ENCODE measurements at places on chromosomes 2 and 18. TPM values are rescaled to one million over a fixed set of nuclear protein-coding genes. Genes with fewer than 3 reads are reported as not detected.
A peak's percentile ranks its signal among the peaks of the same experiment; 100 is the strongest.

The PRSS56 gene
- total RNA-seq = not detected

DNA sequence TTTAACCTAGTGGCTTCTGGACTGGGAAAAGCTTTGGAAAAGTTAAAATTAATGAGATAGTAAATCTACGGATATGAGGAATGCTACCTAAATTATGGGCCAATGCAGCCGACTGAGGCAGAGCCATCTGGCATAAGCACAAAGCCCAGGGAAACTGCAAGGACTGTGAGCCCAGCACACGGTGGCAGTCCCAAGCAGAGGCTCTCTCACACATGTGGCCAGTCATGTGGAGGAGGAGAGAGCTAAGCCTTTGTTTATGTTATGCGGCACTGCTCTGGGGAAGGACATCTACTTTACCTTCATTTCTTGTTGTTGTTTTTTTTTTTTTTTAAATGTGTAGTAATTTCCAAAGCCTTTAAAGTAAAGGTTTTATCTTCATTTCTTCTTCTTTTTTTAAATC, 267.0 kb downstream of the STK39 start:
- DNase-seq = no peak

GRCh38 chr2:182836451-182836850, 30.0 kb downstream of the FRZB start:
- DNase-seq = no peak

The CAPN14 gene
- total RNA-seq = not detected

GRCh38 chr2:181311837-181312236, 145.3 kb upstream of the ITGA4 start:
- DNase-seq = no peak

DNA sequence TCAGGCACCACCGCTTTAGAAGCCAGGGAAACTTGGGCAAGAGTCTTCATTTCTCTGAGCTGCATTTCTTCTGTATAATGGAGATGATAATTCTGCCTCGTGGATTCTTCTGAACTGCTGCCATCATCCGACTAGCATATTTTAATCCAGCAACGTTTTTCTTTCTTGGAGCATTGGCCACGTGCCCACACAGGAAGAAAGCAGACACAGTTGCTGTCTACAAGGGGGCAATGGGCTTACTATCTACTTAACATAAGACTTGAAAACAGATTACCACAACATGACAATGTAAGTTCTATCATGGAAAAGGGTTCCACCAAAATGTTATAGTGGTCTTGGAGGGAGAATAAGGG, 176.5 kb downstream of the FAM210A start:
- no peak for DNase-seq

DNA sequence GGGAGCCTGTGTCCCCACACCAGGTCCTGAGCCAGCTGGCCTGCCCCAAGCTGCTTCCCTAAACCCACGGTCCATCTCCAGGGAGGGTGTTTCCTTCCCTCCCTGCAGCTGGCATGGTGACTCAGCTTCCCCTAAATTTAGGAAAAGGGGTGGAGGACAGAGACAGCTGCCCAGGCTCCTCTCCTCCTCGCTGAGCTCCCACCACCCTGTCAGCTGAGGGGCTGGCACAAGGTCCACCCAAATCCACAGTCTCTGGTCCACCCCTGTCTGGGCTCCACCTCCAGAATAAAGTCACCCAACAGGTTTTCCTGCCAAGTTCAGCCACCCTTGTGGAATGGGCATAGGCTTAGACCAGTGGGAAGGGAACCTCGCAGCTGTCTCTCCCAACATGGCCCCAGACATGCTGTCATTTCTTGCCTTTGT, 156.5 kb downstream of the TNS1 start:
- DNase-seq = peak; percentile 53

DNA sequence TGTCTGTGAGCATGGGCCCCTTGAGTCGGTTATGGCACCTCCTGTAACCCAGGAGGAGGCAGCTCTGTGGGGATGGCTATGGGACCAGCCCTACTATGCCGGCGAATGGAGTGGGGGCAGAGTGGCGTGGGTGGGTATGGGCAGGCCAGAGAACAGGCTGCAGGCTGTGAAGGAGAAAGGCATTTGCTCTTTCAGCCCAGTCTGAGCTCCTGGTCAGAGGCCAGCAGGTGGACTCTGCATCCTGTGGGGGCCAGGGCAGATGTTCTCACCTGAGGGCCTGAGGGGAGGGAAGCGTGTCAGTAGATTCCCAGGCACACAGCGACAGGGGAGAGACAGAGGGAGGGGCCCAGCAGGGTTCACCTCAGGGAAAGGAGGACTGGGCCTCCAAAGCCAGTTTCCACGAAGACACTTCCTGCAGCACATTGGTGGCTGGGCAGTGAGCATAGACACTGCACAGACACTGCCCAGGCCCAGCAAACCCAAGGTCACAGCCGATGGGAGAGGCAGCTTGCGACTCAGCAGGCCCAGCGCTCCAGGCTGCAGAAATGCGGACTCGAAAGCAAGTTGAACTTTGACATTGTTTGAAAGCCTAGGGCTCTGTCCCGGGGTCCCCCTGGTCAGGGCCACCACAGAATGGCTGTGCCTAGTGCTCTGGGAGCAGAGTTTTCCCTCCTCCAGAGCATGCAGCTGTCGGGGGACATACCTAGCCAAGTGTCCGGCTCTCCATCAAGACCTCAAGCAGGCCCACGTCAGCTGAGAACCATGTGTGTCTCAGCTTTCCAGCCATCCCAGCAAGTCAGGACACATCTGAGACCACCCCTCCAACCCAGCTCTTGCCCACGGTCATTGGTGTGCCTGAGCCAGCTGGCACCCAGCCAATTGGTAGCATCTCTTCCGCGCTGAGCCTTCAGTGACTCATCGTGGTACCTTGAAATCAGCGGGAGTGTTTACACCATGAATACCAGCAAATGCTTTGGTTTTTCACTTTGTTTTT, 53.8 kb downstream of the TGOLN2 start:
- no peak for DNase-seq

DNA sequence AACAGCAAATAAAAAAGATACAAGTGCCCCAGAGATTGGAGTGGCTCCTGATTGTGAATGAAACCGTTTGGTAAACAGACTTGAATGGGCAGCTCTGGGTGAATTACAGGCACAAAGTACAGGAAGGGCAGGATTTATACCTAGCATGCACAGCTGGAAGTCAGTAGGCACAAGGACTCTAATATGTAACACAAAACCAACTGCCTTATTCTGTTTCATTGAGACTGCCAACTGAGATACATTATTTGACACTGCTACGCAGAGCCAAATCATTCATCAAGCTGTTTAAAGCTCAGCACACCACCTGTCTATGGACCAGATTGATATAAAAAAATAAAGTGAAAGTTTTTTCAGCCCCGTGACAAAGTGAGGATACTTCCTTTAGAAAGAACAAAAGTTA, 541.2 kb downstream of the NUP35 start:
- no peak for DNase-seq

The EGR4 gene
- total RNA-seq = not detected

- DNase-seq = no peak
Measured at GRCh38 chr2:127386246-127386645, 1.5 kb downstream of the MAP3K2 start.

- no peak for DNase-seq
Measured at GRCh38 chr2:150182566-150183235, 304.8 kb downstream of the RND3 start.

- peak; percentile 28 for DNase-seq
Measured at GRCh38 chr2:7987992-7988391, 693.9 kb upstream of the ID2 start.

The IL36A gene
- total RNA-seq = not detected

The SPIRE1 gene
- total RNA-seq = 8.2 TPM

The TPO gene
- total RNA-seq = 4.3 TPM

The LINC00305 gene
- total RNA-seq = not detected

- DNase-seq = no peak
Measured at GRCh38 chr2:136764452-136765255, 691 bp upstream of the THSD7B start.

DNA sequence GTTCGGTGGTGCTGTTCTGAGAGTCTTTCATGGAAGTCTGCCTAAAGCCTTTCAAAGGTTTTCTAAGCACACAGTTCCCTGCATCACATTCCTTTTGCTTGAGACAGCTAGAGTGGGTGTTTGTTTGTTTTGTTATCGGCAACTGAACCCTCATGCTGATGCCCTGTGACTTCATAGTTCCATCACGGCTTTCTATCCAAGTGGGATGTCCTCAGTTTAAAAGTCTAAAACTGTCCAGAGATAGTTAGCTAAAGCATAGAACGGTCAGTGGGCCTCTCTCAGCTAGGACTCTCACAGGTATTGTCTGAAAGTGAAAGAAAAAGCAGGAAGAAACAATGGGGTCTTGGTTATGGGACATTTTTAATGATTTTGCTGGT, 337.3 kb downstream of the OSR1 start:
- no peak for DNase-seq

GRCh38 chr2:171566057-171566456, 43.8 kb downstream of the CYBRD1 start:
- DNase-seq = no peak

DNA sequence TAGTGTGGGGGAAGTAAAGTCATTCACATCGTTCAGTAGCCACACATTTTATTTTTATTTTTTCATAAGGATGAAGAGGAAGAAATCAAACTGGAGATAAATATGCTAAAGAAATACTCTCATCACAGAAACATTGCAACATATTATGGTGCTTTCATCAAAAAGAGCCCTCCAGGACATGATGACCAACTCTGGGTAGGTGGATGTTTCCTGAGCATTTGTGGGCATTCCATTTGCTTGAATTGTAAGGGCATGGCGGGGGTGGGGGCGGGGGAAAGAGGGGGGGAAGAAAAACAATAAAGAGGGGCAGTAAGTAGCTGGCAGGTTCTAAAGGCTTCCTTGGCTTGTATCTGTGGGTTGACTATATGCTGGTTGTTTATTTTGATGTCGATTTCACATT, 126.4 kb downstream of the MAP4K4 start:
- DNase-seq = no peak

- no peak for DNase-seq
Measured at GRCh38 chr18:75408554-75409506, 18.7 kb downstream of the SMIM21 start.

The ATG9A gene
- total RNA-seq = 21.0 TPM

The UGT1A5 gene
- total RNA-seq = not detected

GRCh38 chr18:7926526-7926925, 359.4 kb downstream of the PTPRM start:
- peak; percentile 65 for DNase-seq

The SCN7A gene
- 7.8 TPM for total RNA-seq

DNA sequence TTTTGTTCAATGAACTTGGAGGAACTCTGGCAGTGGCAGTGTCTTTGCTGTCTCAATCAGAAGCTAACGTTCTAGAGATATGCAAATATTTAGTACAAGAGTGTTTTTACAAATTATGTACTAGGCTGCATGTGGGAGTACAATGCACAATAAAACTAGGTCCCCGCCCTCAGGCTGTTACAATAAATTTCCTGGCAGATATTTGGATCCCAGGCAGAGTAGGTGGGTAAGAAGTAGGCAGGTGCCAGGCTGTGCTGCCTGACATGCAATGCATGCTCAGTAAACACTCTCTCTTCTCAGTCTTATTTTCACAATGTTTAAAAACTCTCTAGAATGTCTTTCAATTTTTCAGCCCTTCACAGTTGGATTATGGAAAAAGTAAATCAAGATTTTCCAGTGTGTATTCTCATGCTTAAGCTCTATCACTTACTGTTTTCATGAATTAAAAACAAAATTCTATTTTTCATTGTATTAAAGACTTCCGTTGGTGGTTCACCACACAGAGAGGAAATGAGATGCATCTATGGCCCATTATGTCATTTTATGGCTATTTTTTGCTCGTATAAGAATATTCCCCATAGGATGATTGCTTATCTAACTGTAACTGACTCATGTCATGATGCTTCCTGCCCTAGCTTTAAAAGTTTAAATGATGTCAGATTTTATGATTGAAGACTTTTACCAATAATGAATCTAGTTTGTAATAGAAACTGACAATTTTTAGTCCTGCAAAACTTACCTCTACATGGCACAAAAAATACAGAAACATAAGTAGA, 346.1 kb downstream of the RND3 start:
- no peak for DNase-seq

- no peak for DNase-seq
Measured at GRCh38 chr2:187148059-187148714, 299.2 kb upstream of the ZSWIM2 start.

DNA sequence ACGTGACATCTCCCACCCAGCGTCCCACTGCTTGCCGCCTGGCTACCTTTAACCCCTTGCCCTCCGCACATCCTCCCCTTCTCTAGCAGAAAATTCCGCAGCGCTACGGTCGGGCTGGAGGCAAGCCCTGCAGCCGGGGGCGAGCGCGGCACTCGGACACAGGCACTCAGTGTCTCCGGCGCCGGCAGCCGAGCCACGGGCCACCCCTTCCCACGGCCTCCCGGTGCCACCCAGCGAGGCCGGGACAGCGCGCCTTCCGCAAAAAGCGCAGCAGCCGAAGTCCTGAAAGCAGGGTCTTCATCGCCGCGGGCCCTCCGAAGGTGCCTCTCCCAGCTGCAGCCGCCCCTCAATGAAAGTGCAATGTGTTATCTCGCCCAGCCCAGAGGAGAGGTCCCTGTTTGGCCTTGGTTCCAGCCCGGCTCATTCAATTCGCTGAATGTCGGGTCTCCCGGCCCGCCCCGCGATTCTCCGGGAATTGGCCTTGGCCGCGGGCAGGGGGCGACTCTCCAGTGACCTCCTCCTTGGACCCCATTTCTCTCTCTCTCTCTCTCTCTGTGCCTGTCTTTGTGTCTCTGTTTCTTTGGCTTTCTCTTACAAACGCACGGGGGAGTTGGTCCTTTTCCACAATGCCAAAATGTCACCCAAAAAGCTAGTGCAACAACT, 1.1 kb downstream of the DLGAP1 start:
- no peak for DNase-seq

DNA sequence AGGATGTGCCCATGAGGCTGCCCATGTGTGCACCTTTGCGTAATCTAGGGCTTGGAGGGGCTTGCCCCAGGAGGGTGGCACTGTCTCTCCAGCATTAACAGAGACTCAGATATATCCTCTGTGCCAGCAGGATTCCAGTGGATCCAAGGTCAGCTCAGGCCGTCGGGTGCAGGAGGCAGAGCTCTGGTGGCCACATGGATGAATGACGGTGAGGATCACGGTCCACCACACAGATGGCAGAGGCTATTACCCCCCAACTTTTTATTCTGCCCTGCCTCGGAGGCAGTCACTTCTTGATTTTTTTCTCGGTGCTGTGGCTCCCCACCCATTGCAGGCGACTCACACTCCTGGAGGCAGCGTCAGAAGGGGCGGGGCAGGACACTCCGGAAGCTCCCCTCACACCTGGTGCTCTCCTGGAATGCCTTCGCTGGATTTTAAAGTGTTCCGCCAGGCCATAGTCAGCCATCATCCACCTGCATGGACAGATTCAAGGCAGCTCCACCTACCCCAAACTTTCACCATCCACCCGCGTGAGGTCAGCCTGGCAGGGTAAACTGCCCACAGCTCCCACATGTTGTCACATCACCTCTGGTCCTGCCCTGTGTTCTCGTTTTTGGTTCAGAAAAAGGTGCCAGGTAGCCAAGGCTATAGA, 602.9 kb upstream of the RAB6C start:
- no peak for DNase-seq

All from body of pancreas (tissue), 4 donors.